GM12864 (cell line): ENCODE measurements at places on chromosomes 1 and 21.

DNA sequence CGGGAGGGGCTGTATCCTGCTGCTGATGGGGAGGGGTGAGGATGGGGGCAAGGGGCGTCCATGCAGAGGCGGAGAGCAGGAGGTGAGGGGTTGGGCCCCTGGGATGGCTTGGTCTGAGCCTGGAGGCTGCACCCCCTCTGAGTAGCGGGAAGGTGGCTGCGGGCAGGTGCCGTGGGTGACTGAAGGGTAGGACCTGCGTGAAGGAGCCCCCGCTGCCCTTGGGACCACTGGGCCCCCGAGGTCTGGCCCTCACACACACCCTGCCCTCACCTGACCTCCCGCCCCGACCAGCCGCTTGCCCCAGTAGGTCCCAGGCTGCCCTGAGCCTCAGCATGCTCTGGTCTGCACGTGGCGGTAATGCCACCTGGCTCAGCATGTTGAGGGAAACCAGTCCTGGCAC, 12.8 kb upstream of the SKI start:
- no peak for DNase-seq

DNA sequence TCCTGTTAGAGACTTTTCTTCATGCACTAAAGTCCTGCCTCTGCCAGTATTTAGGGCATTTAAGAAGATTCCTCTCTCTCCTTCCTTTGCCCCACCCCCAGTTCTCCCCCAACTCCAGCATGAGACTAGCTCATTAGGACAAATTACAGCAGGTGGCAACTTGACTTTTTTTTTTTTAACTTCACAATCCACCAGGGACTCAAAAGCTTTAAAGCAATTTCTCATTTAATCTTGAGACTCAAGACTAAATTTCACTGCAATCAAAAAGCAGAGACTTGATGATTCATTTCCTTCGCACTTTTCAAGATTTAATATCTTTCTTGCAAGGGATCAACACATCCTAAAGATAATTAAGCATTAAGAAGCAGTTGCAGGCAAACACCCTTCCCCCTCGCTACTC, 74.9 kb downstream of the WLS start:
- DNase-seq, result no peak

- DNase-seq, result peak; percentile 49
These were observed 6.1 kb downstream of the SLC16A4 start for GRCh38 chr1:110384581-110385321.

- no peak for DNase-seq
These were observed 61.3 kb downstream of the CLIC4 start for GRCh38 chr1:24806588-24806987.

DNA sequence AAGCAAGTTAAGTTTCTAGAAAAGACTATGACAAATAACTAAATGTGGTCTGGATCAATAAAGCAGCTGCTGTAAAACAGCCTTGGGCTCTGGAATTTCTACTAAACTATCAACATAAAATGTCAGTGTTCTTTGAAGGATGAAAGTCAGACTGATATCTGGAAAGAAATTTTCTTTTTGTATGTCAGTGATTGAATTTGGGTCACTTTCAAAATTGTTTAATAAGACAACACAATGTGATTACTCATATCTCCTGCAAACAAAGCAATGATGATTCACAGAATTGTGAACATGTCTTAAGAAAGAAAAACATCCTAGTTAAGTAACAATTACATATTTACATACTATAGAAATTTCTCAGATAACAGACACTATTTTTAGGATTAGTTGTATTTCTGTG, 826.4 kb downstream of the PLA2G4A start:
- no peak for DNase-seq

GRCh38 chr1:36094621-36095061, 5.9 kb downstream of the ADPRS start:
- DNase-seq, result no peak

GRCh38 chr1:183032122-183032921, 9.1 kb downstream of the LAMC1 start:
- DNase-seq, result no peak

- DNase-seq, result no peak
These were observed 4.1 kb downstream of the GPSM2 start for GRCh38 chr1:108880850-108881249.

- DNase-seq, result no peak
These were observed 10.1 kb downstream of the TMEM63A start for GRCh38 chr1:225872075-225872430.
